Fibroblast of upper back skin (primary cell): ENCODE measurements at places on chromosomes 13 and 19.

DNA sequence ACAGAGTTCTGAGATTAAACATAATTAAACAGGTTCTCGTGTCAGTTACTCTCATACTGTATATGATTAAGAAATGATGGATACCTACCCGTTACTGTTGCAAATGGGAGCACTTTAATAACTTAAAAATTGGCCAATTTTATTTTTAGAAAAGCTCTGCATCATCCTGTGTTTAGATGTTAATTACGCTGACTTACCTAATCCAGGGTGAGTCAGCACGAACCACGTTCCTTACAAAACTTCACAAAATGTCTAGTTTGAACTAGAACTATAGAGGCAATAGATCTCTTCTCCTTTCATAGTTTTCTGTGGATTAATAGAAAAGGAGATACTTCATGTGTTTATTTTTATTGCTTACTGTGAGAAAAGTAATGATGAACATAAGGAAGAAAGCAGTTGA, 363.9 kb downstream of the MYO16 start:
- peak; percentile 20 for DNase-seq

- DNase-seq, result peak; percentile 33
Observed at GRCh38 chr19:40592170-40592569, 9.0 kb upstream of the LTBP4 start.

- DNase-seq, result no peak
Observed at GRCh38 chr19:3672575-3672948, 27.7 kb downstream of the PIP5K1C start.

- no peak for DNase-seq
Observed at GRCh38 chr13:71644579-71644978, 222.4 kb downstream of the DACH1 start.

GRCh38 chr13:46181377-46181839, 569 bp downstream of the LCP1 start:
- no peak for DNase-seq

GRCh38 chr19:48558018-48558684, 6.2 kb downstream of the SULT2B1 start:
- DNase-seq, result peak; percentile 31

DNA sequence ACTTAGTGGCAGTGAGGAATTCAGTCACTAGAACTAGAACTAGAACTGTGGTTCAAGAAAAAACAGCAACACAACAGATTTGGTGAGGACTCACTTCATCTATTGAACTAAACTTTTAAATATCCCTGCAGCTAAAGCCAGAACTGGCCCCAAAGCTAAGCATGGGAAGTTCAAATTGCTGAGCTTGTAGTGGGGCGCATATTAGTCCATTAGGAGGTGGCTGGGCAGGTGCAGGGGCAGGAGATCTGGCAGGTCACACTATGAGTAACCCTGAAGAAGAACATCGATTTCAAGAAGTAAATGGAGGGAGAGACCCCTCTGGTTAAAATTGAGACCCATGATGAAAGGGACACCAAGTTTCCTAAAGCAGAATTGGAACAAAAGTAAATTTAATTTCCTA, 73.8 kb upstream of the UBAC2 start:
- no peak for DNase-seq

- no peak for DNase-seq
Observed at GRCh38 chr19:30135797-30136196, 193.8 kb downstream of the URI1 start.

DNA sequence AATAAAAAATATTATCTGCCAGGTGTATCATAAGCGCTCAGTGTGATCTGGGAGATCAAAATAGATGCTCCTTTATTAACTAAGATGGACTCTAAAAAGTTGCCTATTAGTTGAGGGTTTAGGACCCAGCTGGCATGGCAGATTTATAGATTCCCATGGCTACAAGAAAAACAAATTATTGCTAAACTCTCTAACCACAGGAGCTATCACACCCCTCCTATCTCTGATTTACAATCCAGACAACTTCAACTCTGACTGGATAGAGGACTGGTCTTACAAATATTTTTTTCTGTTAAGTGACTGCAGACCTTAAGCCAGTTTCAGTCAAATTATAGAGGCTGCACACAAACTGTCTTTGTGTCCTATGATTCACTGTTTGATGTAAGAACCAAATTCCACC, 45.4 kb upstream of the MYCBP2 start:
- no peak for DNase-seq

GRCh38 chr13:21121616-21122015, 54.7 kb downstream of the SKA3 start:
- DNase-seq, result no peak

DNA sequence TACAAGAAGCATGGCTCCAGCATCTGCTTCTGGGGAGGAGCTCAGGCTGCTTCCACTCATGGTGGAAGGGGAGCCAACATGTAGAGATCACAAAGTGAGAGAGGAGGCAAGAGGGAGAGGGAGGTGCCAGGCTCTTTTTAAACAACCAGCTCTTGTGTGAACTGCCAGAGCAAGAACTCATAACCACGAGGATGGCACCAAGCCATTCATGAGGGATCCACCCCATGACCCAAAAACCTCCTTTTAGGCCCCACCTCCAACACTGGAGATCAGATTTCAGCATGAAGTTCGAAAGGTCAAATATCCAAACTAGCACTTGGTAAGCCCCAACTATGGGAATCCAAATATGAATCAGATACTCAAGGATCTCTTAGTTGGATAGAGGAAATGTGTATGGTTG, 131.2 kb downstream of the RXFP2 start:
- no peak for DNase-seq

DNA sequence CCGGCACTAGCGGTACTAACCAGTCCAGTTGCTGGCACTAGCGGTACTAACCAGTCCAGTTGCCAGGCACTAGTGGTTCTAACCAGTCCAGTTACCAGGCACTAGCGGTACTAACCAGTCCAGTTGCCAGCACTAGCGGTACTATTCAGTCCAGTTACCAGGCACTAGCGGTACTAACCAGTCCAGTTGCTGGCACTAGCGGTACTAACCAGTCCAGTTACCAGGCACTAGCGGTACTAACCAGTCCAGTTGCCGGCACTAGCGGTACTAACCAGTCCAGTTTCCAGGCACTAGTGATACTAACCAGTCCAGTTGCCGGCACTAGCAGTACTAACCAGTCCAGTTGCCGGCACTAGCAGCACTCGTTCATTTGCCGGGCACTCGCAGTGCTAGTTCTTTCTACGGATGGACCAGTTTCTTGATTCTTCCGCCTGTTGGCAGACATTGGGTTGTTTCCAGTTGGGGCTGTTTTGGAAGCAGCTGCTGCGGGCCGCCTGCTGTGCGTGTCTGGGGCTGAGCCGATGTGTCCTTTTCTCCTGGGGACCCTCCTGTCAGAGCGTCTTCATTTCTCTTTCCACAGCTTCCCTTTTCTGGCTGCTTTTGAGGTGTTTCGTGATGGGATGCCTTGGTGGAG, 123.4 kb upstream of the MCF2L start:
- DNase-seq, result no peak

- DNase-seq, result peak; percentile 25
Observed at GRCh38 chr13:30808600-30808999, 73.3 kb downstream of the ALOX5AP start.

DNA sequence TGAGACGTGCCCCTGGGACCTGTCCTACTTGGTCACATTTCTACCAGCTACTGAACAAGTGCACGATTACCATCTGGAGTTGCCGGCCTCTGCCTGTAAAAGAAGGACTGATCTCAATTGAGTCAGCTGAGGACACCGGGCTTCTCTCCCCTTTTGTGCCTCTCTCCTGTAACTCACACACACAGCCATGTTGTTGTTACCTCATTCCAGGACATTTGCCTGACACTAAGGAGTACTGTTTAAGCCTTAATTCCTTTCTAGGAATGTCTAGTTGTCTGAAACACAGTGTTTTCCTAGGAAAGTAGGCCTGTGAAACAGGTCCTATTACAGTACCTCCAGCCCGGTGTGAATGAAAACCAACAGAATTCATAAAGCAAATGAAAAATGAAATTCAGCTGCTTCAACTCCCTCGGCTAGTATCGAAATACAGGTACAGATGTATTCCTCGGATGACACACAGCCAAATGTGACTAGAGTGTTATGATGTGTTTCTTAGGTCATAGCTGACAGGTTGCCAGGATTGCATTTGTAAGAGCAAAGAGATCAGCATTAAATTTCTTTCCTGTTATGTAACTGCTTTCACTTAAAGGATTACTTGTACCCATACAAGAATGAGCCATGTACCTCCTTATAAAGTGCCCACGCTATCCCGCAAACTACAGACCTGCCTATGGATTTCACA, 152.0 kb upstream of the IRS2 start:
- DNase-seq, result peak; percentile 86

- no peak for DNase-seq
Observed at GRCh38 chr19:6852001-6852400, 35.4 kb upstream of the ADGRE1 start.

GRCh38 chr13:60654415-60654814, 257.4 kb downstream of the TDRD3 start:
- DNase-seq, result peak; percentile 5

GRCh38 chr19:12567951-12568350, 16.7 kb upstream of the ZNF564 start:
- no peak for DNase-seq

DNA sequence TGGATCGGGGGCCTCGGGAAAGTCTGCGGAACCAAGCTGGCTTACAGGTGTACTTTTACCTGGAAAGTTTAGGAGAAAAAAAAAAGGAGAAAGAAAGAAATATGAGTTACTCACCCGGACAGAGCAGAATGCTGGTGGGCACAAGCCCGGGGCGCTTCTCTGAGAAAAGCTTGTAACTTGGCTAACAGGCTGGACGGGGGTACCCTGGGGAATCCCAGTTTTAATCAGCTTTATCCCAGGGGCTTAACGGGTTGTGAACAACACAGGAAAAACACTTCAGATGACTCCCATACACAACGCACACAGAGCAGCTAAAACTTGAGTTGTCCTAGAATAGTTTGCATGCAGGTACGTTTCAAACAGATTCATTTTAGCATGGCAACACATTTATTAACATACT, 37.3 kb downstream of the KLF2 start:
- no peak for DNase-seq

DNA sequence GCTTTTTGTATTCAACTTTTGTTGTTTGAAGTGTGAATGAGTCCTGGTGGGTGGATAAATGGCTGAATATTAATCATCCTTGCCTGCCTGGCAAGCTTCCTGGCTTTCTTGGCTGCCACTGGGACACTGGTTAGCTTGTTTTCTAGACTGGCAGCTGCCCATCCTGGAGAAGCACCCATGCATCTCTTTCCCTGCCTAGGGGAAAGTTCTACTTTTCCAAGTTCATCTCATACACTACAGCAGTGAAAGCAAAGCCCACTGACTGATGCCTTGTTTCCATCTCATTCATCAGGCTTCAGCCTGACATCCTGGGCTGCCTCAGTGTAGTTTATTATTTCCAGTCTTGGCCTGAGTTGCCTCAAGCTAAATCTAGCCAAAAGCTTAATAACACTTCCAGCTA, 244.8 kb downstream of the PCDH20 start:
- DNase-seq, result no peak

- peak; percentile 14 for DNase-seq
Observed at GRCh38 chr13:48542581-48543341, 9.9 kb upstream of the RCBTB2 start.

- no peak for DNase-seq
Observed at GRCh38 chr19:4279267-4279529, 132 bp downstream of the SHD start.

DNA sequence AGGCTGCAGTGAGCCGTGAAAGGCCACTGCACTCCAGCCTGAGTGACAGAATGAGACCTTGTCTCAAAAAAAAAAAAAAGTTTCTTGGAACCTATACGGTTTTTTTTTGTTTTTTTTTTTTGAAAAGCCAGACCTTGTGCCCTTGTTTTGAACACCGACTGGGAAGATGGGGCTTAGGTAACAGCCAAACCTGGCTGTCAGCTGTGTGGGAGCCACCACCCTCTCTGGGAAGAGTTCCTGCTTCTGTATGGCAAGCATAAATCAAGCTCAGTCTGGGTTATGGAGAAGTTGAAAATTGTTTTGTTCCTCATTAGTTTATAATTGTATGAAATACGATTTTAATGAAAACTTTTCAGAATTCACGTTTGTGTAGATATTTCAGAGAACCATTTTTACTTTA, 39.5 kb downstream of the MPHOSPH8 start:
- no peak for DNase-seq

GRCh38 chr19:6020166-6020882, 42.4 kb upstream of the RANBP3 start:
- DNase-seq, result no peak

DNA sequence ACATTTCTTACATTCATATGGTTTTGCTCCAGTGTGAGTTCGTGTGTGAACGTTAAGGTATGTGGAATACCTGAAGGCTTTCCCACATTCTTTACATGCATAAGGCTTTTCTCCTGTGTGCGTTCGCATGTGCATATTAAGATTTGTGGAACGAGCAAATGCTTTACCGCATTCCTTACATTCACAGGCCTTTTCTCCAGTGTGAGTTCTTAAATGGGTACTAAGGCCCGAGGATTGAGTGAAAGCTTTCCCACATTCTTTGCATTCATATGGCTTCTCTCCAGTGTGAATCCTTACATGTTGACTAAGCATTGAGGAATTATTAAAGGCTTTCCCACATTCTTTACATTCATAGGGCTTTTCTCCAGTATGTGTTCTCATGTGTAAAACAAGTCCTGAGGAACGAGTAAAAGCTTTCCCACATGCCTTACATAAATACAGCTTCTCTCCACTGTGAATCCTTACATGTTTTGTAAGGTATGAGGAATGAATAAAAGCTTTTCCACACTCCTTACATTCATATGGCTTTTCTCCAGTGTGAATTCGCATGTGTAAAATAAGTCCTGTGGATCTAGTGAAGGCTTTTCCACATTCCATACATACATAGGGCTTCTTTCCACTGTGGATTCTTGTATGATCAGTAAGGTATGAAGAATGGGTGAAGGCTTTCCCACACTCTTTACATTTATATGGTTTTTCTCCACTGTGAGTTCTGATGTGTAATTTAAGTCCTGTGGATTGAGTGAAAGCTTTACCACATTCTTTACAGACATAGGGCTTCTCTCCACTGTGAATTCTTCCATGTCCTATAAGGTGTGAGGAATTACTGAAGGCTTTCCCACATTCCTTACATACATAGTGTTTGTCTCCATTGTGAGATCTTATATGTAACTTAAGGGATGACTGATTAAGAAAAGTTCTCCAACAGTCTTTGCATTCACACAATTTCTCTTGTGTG, 10.7 kb downstream of the ZNF846 start:
- DNase-seq, result no peak

- DNase-seq, result no peak
Observed at GRCh38 chr19:28746478-28746877, 466.5 kb downstream of the UQCRFS1 start.

DNA sequence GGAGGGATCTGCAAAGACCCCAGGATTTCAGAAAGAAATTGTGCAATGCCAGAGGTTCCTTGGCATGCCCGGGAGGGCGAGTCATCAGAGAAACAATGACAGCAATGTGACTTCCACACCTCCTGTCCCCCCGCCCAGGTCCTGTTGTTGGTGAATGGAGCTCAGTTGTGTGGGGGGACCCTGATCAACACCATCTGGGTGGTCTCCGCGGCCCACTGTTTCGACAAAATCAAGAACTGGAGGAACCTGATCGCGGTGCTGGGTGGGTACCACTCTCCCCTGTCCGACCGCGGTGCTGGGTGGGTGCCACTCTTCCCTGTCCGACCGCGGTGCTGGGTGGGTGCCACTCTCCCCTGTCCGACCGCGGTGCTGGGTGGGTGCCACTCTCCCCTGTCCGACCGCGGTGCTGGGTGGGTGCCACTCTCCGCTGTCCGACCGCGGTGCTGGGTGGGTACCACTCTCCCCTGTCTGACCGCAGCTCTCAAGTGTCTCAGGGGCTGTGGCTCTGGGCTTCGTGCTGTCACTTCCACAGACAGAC, 5.2 kb upstream of the F10 start:
- peak; percentile 9 for DNase-seq
